Activated naive CD4-positive, alpha-beta T cell treated with anti-CD3 and anti-CD28 coated beads, Interleukin-2, amount 10 ng/mL, durations not matched to agents 7 days and 5 days (primary cell): ENCODE measurements at places on chromosomes 7 and 10.

DNA sequence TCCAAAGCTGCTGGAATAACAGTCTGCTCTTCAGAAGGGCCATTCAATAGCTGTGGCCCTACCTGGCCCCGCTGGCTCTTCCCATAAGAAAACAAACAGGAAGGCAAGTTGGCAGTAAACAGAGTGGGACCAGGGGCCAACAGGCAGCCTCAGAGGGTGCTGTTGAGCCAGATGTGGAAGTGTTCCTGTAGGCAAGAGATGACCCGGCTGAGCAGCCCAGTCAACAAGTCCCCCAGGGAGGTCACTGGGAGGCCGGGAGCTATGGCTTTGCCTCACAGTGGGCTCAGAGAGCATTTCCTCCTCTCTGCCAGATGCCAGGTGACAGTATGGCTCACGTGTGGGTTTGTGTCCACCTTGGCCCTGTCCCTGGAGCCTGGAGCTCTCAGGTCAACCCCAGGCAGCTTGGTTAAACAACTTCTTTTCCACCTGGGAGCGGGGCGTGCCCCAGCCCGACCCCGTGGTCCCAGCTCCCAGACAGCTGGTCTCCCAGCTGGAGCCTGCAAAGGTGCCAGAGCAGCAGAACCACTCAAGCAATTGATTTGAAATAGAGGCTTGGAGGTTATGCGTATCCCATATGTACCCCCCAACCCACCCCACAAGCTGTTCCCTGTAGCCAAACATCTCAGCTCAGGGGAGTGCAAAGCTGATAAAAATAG is 33.8 kb upstream of the LOXL4 start:
- H3K27me3 ChIP-seq = peaks cover 38% of the 10 kb centered on the region
- H3K4me3 ChIP-seq = no peak overlapping the region
- no peaks in the 10 kb centered on the region for H3K4me1 ChIP-seq

DNA sequence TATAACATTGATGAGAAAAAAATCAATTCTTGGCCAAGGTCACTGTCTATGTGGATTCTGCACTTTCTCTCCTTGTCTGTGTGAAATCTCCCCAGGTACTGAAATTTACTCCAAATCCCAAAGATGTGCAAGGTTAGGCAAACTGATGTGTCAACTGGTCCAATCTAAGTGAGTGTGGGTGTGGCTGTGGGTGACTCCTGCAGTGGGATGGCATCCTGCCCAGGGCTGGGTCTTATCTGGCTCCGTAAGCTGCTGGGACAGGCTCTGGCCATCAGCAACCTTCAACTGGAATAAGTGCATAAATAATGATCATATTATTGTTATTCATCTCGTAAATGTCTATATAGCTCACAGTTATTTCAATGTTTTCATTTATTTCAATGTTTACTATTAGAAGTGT is 79.3 kb downstream of the JCAD start:
- H3K27me3 ChIP-seq = peaks cover 26% of the 10 kb centered on the region
- H3K36me3 ChIP-seq = no peaks in the 10 kb centered on the region
- H3K27ac ChIP-seq = no peak overlapping the region
- no peak overlapping the region for H3K4me3 ChIP-seq
- no peak for DNase-seq

- DNase-seq = no peak
- H3K27me3 ChIP-seq = no peaks in the 10 kb centered on the region
- no peak overlapping the region for H3K27ac ChIP-seq
- H3K4me1 ChIP-seq = no peaks in the 10 kb centered on the region
- H3K36me3 ChIP-seq = no peaks in the 10 kb centered on the region
Measured at GRCh38 chr10:53699684-53700083, 927.1 kb upstream of the MBL2 start.

DNA sequence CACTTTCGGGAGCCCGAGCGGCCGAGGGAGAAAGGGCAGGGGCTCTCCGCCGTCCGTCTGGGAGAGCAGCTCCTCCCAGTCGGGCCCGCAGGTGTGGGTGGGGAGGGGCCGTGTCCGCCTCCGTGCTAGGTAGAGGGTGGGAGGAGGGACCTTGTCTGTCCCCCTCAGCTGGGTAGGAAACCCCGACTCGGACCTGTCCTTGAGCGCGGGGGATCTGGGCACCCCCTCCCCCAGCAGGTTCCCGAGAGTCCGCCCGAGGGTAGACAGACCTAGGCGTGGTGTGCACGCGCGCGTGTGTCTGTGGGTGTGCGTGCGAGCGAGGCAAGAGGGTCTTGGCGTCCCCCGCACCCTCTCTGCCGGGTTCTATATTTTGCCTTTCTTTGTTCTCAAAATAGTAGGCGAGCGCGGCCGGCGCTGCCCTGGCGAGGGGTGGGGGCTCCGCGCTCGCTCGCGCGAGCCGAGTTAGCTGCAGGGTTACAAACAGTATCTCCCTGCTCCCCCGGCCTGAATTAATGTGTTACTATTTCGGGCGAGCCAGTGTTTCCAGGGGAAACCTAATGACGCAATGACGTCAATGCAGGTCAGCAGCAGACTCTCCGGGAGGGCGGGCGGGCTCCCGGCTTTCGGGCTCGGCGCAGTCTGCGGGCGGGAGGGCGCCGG is 73.9 kb upstream of the LEP start:
- H3K4me1 ChIP-seq = peaks cover 16% of the 10 kb centered on the region
- DNase-seq = no peak
- H3K27me3 ChIP-seq = peaks cover 99% of the 10 kb centered on the region
- H3K27ac ChIP-seq = no peak overlapping the region

DNA sequence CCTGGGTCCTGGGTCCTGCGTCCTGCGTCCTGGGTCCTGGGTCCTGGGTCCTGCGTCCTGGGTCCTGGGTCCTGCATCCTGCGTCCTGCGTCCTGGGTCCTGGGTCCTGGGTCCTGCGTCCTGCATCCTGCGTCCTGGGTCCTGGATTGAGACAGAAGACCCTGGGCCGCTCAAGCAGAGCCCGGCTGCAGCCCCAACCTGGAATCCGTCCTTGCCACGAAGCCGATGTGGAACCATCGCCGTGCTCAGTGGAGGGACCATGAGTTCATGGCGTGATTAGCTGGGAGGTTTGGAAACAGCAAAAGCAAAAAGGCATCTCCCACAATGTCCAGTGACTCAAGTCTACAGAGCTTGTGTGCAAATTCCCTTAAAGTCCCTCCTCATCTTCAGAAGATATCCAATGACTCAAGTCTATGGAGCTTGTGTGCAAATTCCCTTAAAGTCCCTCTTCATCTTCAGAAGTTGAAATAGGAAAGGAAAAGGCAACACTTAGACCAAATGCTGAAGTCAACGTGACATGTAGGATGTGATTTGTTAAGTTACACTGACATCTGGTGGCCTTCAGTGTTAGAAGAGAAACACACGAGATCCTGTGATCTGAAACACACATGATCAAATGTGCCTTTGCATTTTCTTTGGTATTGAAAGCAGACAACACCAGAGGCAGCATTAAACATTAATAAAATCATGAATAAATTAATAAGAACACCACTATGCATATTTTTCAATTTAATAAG is 179.9 kb downstream of the PTPRN2 start:
- no peak overlapping the region for H3K27ac ChIP-seq
- no peaks in the 10 kb centered on the region for H3K27me3 ChIP-seq
- no peaks in the 10 kb centered on the region for H3K36me3 ChIP-seq
- no peak overlapping the region for H3K4me3 ChIP-seq
- DNase-seq = no peak
- H3K4me1 ChIP-seq = no peaks in the 10 kb centered on the region

DNA sequence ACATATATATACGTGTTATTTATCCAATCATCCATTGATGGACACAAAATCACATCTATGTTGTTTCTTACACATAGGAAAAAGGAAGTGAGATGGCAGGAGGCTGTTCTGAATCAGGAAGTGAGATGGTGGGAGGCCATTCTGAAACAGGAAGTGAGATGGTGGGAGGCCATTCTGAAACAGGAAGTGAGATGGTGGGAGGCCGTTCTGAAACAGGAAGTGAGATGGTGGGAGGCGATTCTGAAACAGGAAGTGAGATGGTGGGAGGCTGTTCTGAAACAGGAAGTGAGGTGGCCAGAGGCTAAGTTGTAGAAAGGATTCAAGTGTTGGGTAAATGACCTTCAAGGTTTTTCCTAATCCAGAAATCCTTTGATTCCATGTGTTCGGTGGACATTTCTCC is 921.5 kb downstream of the TYW1 start:
- H3K36me3 ChIP-seq = no peaks in the 10 kb centered on the region
- no peak for DNase-seq
- H3K4me1 ChIP-seq = peaks cover 3% of the 10 kb centered on the region
- H3K27me3 ChIP-seq = no peaks in the 10 kb centered on the region
- H3K4me3 ChIP-seq = no peak overlapping the region
- H3K27ac ChIP-seq = no peak overlapping the region

- no peak for DNase-seq
- H3K36me3 ChIP-seq = peaks cover 14% of the 10 kb centered on the region
- no peaks in the 10 kb centered on the region for H3K27me3 ChIP-seq
- no peak overlapping the region for H3K27ac ChIP-seq
Measured at GRCh38 chr10:45532480-45532879, 140.1 kb downstream of the ZFAND4 start.

DNA sequence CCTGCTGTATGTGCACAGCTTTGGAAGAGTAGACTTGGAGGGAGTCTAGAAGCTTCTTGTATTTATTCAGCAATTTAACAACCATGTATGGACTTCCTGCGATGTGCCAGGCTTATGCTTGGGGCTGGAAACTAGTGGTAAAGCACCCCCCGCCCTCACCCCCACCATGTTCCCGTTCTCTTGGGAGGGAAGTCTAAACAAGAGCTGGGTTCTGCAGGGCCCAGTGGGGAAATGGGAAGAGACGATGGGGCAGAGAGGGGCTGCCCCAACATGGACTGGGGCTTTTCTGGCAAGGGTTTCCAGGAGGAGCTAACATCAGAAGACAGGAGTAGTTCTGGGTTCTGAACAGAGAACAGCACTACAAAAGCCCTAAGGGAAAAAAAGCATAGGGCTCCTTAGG is 8.0 kb downstream of the RASSF4 start:
- no peaks in the 10 kb centered on the region for H3K36me3 ChIP-seq
- no peaks in the 10 kb centered on the region for H3K27me3 ChIP-seq
- peaks cover 29% of the 10 kb centered on the region for H3K4me1 ChIP-seq
- no peak overlapping the region for H3K27ac ChIP-seq

DNA sequence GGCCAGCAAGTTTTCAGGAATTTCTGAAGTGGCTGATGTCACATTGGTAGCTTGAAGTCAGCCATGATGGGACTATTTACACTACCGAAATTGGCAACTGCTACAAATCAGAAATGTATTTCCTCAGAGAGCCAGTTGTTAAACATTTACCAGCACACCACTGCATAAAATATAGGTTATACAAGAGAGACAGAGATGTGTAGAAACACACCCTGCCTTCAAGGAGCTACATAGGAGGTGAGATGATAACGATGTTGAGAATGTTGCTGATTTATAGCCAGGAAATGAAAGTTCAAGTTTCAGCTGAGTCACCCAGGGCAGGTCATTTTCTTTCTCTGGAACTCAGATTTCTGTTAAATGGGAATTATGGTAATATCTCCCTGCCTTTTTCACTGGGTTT is 46.0 kb upstream of the TCF7L2 start:
- H3K27me3 ChIP-seq = peaks cover 9% of the 10 kb centered on the region
- H3K36me3 ChIP-seq = no peaks in the 10 kb centered on the region
- no peak for DNase-seq
- H3K27ac ChIP-seq = no peak overlapping the region

GRCh38 chr10:35705671-35706070 is 63.6 kb upstream of the FZD8 start:
- H3K4me3 ChIP-seq = no peak overlapping the region
- DNase-seq = no peak
- no peaks in the 10 kb centered on the region for H3K4me1 ChIP-seq

DNA sequence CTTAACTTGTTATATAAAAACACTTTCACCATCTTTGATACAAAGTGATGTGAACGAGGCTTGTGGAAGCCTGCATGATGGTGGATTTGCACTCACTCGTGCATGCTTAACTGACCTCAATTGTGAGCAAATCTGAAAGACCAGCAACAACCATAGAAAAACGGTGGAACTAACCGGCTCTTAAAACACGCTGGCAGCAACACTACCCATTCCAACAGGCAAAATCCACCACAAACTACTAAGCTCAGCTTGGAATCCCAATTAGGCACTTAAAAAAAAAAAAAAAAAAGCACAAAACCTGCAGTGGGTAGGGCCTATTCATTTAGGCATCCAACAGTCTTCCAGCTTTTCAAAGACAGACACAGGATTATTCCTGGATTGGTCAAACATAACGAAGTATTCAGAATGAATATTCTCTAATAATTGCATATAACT is 1.8 kb downstream of the GDI2 start:
- H3K27ac ChIP-seq = peak overlapping the region; percentile 88
- H3K4me3 ChIP-seq = peak overlapping the region; percentile 85
- peaks cover 31% of the 10 kb centered on the region for H3K36me3 ChIP-seq

DNA sequence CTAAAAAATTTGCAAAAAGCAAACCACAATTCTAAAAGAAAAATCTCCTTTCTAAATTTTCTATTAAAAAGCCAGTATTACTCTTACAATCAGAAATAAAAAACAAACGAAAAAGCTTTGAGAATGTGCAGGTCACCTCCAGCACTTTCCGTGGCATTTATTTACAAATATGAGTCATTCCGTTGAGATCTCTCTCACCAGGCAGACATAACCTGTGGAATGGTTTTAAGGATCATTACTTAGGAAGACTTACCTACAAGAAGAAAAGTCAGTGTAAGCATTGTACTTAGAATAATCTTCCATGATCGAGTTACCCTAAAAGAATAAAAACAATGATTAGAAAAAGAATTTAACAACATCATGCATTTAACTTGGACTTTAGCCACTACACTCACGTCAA is 3.3 kb downstream of the SUN3 start:
- H3K36me3 ChIP-seq = no peaks in the 10 kb centered on the region
- no peak overlapping the region for H3K27ac ChIP-seq
- no peak for DNase-seq
- H3K27me3 ChIP-seq = peaks cover 27% of the 10 kb centered on the region

GRCh38 chr7:81080553-81080952 is 161.7 kb upstream of the SEMA3C start:
- no peaks in the 10 kb centered on the region for H3K4me1 ChIP-seq
- no peak overlapping the region for H3K4me3 ChIP-seq
- DNase-seq = no peak
- H3K27ac ChIP-seq = no peak overlapping the region
- H3K36me3 ChIP-seq = no peaks in the 10 kb centered on the region
